ENCODE measurements at places on chromosomes 1 and 21.

DNA sequence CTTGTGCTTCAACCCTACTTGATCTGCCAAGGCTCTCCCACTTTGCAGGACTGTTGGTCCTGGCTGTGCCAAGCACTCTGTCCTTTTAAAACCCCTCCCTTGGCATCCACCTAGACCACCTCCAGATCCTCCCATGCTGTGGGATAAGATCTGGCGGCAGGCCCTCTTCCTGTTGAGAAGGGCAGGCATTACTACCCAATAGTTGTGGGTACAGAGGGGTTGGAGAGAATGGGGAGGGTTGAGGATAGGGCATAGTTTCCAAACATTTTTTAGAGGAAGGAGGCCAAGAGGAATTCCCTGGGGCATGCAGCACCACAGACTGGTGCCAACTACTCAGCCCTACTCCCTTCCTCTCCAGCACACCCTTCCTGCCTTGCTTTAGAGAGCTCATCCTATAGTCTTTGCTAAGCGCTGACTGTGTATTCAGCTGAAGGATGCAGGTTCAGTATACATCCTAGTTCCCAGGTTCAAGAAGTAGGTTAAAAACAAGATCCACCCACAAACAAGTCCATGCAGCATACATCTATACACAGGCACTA is 70.7 kb downstream of the TRABD2B start:
- no peak for DNase-seq

GRCh38 chr1:208640295-208640694 is 396.1 kb upstream of the PLXNA2 start:
- DNase-seq: no peak

DNA sequence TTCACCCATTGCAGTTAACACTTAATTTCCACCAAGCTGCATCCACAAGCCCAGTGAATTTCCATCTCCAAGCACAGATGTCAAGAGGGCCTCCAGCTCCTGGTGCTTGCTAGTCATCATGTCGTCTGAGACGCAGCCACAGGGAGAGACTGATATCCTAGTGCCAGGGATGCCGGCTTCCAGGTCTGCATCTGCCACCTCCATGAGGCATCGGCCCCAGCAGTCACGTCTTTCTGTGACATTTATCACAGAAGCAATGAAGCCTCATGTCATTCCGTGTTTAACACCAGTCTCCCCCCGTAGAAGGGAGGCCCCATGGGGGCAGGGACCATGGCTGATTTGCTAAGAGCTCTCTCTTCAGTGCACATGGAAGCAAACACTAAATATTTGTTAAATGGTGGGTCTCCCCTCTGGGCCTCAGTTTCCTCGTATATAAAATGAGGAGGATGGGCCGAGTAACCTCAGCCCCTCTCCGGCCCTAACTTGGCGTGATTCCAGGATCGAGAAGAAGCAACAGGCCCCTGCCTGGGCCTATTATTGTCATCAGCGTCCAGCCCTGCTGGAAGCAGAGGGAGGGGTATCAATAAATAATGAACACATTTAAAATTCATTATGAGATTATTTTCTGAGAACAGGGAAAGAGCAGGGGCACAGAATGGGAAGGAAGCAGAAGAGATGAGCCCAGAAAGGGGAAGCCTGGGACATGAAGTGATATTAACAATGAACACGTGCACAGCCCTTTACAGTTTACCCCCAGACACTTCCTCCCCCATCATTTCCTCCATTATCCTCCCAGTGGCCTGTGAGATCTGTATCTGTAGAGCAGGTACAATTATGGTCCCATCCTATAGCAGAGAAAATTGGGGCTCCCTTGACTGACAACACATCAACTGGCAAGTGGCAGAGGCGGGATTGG is 837 bp upstream of the C1QB start:
- no peak for DNase-seq

DNA sequence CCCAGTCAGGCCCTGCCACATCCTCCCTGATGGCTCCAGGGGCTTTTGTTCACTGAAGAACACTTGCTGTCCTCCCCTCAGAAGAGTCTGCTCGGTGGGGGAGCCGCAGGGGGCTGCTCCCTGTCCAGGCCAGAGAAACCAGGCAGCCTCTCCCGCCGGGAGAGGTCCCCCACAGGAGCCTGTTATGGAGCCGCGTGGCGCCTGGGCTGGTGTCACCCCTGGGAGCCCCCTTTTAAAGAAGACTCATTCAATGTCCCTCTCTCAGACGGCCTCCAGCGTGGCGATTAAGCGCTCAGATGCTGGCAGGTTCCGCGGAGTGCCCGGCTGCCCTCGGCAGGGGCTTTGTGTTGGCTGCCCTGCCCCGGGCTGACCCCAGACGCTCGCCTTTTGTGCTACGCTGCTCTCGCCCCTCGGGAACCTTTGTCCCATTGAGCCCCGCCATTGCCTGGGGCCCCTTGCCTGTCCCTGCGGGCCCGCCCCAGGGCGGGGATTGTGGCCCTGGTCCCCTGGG is 43.1 kb downstream of the SKI start:
- DNase-seq: no peak

DNA sequence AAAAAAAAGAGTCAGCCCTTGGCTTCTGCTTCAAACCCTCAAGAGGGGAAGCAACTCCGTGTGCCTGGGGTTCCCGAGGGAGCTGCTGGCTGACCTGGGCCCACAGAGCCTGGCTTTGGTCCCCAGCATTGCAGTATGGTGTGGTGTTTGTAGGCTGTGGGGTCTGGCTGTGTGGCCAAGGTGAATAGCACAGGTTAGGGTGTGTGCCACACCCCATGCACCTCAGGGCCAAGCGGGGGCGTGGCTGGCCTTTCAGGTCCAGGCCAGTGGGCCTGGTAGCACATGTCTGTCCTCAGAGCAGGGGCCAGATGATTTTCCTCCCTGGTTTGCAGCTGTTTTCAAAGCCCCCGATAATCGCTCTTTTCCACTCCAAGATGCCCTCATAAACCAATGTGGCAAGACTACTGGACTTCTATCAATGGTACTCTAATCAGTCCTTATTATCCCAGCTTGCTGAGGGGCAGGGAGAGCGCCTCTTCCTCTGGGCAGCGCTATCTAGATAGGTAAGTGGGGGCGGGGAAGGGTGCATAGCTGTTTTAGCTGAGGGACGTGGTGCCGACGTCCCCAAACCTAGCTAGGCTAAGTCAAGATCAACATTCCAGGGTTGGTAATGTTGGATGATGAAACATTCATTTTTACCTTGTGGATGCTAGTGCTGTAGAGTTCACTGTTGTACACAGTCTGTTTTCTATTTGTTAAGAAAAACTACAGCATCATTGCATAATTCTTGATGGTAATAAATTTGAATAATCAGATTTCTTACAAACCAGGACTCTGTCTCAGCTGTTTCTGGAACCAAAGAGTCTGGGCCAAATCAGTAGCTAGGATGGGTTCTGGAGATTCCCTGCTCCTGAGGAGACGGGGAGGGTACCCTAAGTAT is 26.8 kb upstream of the KDM4A start:
- DNase-seq: no peak

DNA sequence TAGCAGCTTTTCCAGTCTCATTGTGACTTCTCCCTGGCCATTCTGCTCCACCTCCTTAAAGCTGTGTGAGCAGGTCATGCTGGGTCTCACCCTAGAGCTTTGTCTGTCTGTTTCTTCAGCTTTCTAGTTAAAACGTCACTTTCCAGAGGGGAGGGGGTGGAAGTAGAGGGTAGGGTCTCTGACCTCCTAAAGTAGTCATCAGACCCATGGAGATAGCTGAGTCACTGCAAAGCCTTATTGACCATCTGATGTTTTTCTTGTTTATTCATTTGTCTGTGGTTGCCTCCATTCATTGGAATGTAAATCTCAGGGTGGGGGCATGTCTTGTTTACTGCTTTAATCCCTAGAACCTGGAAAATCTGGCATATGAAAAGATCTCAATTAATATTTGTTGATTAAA is 52.7 kb downstream of the ELF3 start:
- DNase-seq: no peak

GRCh38 chr1:166073489-166073888 is 93.3 kb downstream of the FAM78B start:
- no peak for DNase-seq

DNA sequence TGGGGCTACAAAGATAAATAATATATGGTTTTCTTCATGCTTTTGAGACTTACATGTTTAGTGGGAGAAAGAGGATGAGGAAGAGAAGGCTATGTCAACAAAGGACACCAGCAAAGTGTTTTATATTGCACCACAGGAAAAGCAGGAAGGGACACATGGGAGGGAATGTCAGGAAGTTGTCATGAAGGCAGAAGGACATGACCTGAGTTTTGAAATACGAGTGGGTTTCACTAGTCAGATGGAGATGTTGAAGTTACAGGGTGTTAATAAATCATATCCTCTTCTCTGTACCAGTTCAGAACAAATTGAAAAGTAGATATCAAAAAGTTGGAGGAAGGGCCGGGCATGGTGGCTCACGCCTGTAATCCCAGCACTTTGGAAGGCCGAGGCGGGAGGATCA is 18.2 kb upstream of the AGO1 start:
- no peak for DNase-seq

DNA sequence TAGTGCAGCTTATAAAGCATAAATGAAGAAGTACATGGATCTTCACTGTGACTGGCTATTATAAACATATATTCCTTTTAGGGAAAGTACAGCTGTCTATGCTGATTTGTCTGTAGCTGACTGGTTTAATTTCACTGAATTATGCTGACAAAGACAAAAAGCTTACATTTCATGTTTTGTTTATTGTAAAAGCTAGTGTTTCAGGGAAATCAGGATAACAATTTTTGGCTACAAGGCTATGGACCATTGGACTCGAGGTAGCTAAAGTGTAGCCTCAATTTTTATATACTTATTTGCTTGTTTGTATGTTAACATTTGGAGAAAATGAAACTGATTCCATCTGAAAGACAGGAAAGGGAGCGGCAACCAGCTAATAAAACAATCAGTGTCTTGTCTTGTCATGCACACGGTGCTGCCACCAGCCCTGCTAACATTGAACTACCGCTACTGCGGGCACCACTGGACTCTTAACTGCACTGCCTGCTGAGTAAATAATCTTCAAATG is 480.2 kb downstream of the COL11A1 start:
- DNase-seq: no peak

DNA sequence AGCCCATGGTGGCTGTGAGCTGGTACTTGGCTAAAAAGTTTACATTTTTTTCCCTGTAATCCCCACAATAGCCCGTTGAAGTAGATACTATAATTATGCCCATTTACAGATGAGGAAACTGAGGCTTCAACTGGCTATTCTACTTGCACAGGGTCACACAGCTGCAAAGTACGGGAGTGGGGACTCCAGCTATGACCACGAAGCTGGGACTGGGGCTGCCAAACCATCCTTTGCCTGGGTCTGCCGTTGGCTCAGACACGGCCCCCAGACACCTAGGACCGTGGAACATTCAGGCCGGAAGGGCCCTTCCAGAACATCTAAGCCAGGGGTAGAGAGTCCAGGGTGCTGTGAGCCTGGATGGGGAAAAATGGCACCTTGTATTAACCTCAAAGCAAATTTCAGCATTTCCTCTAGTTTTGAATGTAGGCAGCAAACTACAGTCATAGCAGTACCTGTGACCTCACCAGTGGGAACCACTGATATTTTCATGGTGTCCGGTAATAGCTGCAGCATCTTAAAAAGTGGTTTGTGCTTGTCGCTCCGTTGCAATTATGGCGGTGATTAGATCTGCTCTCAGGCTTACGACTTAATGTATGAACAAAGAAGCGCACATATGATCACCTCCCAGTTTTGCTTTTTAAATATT is 4.3 kb downstream of the TP73 start:
- peak; percentile 28 for DNase-seq

- DNase-seq: no peak
Observed at GRCh38 chr1:110816945-110817344, 56.0 kb upstream of the CD53 start.

DNA sequence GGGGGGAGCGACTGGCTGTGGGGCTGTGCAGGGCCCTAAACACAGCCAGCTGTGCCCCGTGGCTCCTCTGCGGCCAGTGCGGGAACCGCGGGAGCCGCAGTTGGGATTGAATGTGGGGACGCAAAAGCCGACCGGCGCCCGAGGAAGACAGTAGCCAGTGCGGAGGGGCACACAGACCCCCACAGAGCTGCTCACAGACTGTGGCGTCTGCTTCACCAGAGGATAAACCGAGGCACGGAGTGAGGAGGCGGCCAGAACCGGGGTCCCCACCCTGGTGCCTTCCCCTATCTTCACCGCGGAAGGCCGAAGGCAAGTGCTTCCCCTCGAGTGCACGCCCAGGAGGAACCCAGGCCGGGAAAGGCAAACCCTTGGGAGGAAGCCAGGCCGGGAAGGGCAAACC is 8.7 kb upstream of the TMEM52 start:
- no peak for DNase-seq

DNA sequence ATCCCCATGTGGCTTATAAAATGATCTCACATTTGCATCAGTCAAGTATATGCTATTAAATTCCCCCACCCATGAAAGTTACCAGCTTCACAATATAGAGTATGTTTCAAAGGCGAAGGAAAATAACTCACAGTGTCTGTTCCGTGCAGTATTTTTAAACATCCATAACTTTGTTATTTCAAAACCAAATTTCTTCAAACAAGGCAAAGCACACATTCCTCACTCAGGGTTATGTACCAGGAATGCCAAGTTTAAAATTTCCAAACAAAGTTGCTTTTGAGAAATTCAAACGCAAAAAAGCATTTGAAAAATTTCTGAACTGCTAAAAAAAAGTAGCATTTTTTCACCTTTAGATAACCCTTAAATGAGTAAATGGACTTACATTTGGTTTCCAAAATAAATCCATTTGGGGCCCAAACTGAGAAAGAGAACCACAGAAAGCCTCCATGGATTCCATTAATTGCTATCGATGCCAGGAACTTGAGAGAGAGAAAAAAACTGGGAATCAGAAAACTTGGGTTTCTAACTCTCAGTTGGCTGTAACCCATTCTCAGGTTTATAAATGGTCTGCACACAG is 149.5 kb downstream of the SLC30A10 start:
- no peak for DNase-seq

- peak; percentile 38 for DNase-seq
Observed at GRCh38 chr1:12153181-12153785, 13.5 kb upstream of the TNFRSF1B start.

DNA sequence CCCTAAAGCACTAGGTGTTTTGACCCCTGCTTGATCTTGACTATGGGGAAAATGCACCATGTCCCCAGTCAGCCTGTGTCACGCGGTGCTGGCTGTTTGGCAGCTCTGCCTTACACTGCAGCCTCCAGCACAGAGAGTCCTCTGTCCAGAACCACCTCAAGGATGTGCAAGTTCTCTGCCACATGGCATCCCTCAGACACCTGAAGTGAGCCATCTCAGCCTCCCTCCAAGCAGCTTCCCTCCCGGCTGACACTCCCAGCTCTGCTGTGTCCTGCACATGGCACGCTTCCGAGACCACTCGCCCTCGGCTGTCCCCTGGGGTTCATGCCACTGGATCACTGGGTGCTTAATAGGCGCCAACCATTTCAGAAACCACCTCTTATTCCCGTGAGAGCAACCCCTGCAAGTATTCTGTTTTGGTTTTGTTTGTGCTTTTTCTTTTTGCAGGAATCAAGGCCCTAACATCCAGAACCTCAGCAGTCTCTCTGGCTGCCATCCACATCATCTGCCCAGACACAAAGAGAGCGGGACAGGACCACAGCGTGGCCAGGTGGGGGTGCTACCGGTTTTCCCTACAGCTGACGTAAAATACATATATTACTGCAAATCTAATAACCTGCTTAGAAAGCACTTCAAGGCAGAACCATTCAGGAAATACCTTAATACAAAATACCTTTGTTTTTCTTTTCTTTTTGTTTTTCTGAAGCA is 45.7 kb downstream of the CAPZB start:
- peak; percentile 34 for DNase-seq
